ENCODE measurements at places on chromosomes 5 and 9.

- DNase-seq = no peak
Observed at GRCh38 chr9:9855177-9856078, 757.4 kb downstream of the PTPRD start.

DNA sequence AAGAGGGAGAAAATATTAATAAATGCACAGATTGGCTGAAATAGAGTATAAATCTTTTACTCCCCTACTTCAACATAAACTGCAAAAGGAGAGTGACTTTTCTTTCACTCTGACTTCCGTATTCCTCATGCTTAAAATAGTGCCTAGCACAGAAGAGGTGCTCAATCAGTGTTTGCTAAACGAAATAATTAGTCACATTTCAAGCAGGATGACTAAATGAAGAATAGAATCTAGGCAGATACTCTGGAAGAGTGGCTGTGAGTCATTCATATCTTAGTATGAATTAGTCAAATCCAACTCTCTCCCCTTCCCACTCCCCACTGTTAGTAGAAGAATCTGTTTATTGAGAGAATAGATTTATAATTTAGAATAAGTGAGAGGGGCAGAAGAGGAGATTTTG, 4.8 kb downstream of the CD274 start:
- no peak for DNase-seq

DNA sequence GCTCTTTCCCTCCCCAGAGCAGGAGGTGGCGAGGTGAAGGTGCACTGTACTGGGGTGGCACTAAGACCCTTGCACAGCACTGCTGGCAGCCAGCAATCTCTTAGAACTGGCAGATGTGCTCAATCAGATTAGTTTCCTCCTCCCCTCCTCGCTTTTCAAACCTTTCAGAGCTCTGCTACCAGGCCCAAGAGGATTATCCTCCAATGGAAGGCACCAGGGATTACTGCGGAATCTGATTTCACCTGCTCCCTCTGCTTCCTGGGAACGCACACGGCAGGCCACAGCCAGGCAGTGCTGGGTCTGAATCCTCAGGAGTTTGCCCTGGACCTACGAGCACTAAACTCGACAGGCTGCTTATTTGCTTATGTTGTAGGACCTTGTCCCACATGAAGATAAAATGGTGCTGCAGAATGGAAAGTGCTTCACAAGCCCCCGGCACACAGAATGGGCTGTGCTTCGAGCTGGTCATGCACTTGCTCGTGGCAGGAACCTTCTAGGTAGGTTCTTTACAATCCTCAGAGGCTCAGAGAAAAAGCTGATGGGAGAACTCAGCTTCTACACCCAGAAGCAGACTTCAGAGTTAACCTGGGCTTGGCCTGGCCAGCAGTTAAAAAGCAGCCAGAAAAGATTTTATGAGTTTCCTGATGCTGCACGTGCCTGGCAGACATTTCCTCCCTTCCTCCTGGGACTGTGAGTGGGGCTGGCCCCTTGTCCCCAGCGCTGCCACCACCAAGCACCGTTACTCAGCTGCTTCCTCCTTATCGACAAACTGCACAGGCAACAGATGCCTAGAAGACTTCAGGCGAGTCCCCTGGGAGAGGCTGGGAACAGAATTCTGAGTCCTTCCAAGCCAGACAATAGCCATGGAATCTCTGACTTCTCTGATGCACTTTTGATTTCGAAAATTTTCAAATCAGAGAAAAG, 33.1 kb downstream of the FABP6 start:
- DNase-seq = no peak

- DNase-seq = no peak
Observed at GRCh38 chr9:133140174-133140505, 19.1 kb upstream of the RALGDS start.

GRCh38 chr5:176781054-176781375, 29.3 kb upstream of the UNC5A start:
- no peak for DNase-seq

GRCh38 chr9:16976427-16976826, 106.0 kb upstream of the BNC2 start:
- no peak for DNase-seq

Data from caudate nucleus (tissue), 63 donors.